Activated CD4-positive, alpha-beta T cell treated with anti-CD3 and anti-CD28 coated beads, Interleukin-2, amount 50 U/mL, for 24 hours (primary cell): ENCODE measurements at places on chromosomes 2 and 18.

GRCh38 chr2:219038600-219038999 is 2.7 kb downstream of the CFAP65 start:
- DNase-seq: no peak

- DNase-seq: no peak
Observed at GRCh38 chr18:59484561-59485328, 125.7 kb upstream of the LMAN1 start.

GRCh38 chr2:126945118-126945517 is 46.4 kb downstream of the TEX51 start:
- DNase-seq: no peak

GRCh38 chr2:181183878-181184542 is 203.6 kb downstream of the UBE2E3 start:
- DNase-seq: no peak

GRCh38 chr2:241118737-241119505 is 16.8 kb upstream of the MTERF4 start:
- no peak for DNase-seq
